GM12891 (cell line): ENCODE measurements at places on chromosomes 16 and 17.
A peak's percentile ranks its signal among the peaks of the same experiment; 100 is the strongest.

DNA sequence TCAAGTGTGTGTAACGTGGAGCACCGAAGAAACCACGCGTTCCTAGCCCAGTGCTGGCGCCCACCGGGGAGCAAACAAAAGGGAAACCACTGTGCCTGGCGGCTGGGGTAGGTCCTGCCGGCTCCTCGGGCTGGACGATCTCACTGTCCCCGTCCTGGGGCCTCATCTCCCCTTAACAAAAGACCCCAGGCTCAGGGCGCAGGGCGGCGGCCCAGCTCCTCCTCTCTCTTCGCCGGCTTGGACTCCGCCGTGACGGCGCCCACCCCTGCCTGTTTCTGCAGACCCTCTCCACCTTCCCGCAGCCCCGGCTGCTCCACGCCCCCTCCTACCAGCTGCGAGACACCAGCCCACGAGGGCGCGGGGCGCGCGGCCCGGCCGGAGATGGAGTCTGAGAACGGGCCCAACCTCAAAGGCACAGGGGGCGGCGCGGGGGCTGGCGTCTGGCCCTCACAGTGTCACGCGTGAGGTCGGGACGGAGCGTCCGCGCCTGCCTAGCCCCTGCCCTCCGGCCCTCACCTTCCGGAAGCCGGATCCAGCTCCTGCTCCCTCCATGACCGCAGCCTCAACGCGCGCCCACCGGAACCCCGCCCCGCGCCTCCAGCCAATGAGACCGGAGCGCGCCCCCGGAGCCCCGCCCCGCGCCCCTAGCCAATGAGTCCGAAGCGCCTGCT is at the start of gene CENPX:
TSS of gene CENPX (minus strand) at position 569 of the 671 bp plus-strand sequence. CDS start at position 552, 17 bp downstream.
- DNase-seq = no peak

GRCh38 chr17:78361225-78361701 is 1.4 kb upstream of the SOCS3 start:
- DNase-seq = no peak

DNA sequence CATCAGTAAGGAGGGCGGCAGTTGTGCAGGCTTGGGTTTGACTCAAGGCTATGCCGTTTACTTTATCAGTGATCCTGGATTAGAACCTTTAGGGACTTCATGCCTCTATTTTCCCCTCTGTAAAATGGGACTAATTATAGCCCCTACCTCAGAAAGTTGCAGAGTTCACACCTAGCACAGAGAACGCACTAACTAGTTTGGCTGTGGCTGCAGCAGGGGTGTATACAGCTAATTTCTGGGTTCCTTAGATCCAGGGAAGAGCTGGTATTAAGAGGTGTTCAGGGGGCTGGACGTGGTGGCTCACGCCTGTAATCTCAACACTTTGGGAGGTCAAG is 267.3 kb downstream of the CPPED1 start:
- no peak for DNase-seq

DNA sequence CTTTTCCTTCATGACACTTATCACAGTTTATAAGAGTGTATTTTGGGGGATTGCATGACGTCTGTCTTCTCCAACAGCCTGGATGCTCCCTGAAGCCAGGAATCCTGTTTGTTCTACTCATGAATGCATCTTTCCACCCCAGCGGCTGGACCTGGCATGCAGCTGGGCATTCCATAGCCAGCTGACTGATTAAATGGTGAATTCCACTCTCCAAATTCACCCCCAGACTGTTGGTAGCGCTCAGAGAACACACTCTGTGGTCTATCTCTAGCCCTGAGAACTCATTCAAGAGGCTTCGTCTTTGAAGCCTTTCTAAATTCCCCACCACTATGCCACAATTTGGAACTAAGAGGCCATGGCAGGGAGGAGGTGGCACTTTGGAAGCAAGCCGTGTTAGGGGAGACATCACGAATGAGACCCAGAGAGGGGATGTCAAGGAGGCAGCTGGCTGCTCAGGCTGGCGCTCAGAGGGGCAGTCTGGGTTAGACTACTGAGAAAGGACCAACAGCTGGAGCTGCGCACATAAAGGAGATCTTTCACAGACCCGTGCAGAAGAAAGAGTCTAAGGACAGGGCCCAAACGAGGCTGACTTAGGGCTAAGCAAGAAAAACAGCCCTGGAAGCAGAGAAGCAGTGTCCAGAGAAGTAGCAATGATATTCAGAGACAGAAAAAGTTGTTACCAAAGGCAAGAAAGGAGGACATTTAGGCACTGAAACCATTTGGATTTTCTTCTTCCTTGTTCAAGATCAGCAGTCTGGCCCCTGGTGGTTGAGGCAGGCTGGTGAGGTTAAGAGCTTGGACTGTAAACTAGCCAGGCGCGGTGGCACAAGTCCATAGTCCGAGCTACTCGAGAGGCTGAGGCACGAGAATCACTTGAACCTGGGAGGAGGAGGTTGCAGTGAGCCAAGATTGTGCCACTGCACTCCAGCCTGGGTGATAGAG is 42.4 kb upstream of the ZNF629 start:
- DNase-seq = no peak

DNA sequence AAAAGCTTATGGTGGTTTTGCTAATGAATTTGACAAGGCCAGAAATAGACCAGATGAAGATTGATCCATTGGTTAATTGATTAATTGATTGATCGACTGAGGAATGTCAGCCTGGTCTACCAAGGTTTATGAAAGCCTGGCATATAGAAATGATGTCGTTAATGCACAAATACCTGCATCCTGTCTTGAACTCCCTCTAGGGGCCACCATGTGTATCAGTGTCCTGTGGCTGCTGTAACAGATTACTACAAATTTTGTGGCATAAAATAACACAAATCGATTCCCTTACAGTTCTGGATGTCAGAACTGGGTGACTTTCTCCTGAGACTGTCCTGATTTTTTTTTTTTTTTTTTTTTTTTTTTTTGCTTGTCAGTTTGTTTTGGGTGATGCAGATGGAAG is 553.2 kb downstream of the MAF start:
- no peak for DNase-seq

DNA sequence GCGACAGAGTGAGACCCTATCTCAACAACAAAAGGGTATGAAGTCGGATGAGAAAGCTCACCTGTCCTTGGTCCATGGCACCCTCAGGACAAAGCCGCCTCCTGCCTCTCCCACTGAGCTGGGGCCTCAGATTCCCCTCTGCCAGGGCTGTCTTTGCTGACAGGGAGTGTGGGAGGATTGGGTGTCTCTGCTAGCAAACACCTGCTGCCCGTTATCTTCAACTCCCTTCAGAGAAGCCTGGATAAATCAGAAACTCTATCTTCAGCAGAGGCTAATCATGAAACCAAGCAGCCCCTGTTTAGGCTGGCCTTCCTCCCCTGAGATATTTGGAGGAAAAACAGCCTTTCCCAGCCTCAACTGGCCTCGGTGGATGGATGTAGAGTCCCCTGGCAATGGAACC is 36.3 kb upstream of the CDH1 start:
- no peak for DNase-seq

DNA sequence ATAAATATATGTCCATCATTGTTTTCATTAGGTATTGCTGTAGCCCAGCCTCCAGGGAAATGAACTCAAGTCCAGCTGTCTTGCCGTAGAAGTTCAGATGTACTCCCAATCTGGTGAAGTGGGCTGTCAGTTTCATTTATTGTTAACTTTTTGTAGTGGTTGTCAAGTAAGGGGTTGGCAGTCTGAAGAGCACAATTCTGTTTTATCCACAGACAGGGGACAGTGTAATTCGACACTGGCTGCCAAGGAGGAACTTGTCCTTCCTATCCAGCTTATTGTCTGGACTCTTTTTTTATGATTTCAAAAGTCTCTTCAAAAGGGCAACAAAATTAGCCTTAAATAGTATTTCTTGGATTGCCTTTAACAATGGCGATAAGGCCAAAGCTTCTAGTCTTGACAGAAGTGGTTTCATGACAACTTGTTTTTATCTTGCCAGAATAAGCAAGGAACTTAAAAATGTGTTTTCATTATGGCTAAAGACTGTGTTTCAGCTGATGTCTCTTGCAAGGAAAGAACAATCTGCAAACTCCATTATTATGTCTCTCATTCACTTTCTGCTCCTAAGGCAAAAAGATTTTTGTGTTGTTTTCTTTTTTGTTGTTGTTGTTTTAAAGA is 73.9 kb upstream of the TANC2 start:
- no peak for DNase-seq

GRCh38 chr16:2899564-2900072 is 12.1 kb upstream of the FLYWCH1 start:
- DNase-seq = no peak

GRCh38 chr16:80066805-80067580 is 466.5 kb upstream of the MAF start:
- no peak for DNase-seq

GRCh38 chr16:70656712-70657263 is 10.4 kb downstream of the IL34 start:
- DNase-seq = no peak

DNA sequence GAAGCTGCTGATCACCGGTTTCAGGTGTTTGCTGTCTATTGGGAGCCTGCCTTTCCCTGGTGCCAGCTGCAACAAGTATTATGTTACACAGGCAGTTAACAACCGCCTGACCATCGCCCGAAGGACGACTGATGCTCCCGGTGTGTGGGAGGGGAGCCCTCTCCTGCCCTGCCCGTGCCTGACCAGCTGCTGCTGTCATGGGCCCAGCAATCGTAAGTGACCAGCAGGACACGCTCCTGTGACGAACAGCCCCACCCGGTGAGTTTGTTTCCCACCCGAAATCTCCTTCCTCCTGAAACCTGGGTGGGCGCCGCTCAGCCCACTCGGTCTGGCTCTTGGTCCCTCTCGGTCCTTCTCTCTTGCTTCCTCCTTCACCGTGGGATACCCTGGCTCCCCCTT is 17.9 kb upstream of the UBE2I start:
- no peak for DNase-seq

- no peak for DNase-seq
Measured at GRCh38 chr16:48538746-48539484, 71.1 kb downstream of the N4BP1 start.

- peak; percentile 62 for DNase-seq
Measured at GRCh38 chr17:35486920-35487732, 38.6 kb upstream of the SLFN13 start.

DNA sequence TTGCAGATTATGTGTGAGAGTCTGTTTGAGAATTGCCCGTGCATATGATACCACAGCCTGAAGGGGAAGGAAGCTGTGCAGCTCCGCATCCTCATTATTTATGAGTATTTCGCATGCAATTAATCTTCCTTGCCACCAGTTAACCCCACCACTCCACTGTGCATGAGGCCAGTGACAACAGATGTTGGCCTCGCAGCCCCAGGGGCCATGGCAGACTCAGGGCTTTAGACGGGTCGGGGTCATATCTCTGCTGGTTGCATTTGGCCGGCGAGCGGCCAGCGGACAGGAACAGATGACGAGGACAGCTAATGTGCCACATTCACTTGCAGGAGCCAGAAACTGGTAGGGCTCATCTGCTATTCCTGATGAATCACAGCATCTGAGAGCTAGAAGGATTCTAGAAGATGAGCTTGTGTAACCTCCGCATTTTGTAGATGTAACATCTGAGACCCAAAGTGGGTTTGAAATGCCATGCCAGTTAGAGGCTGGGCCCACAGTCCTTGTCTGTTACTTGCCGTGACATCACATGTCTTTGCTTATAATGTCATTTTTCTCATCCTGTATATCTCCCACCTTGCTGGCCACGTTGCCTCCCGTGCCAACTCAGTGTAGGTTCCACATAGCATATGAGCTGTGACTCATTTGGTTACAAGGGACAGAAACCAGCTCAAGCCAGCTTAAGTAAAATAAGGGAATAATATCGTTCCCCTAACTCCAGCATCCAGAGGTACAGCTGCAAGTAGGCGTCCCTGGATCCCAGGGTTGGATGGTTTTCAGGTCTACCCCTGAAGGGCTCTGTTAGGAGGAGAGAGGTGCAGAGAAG is 137.2 kb downstream of the SNX29 start:
- DNase-seq = no peak

DNA sequence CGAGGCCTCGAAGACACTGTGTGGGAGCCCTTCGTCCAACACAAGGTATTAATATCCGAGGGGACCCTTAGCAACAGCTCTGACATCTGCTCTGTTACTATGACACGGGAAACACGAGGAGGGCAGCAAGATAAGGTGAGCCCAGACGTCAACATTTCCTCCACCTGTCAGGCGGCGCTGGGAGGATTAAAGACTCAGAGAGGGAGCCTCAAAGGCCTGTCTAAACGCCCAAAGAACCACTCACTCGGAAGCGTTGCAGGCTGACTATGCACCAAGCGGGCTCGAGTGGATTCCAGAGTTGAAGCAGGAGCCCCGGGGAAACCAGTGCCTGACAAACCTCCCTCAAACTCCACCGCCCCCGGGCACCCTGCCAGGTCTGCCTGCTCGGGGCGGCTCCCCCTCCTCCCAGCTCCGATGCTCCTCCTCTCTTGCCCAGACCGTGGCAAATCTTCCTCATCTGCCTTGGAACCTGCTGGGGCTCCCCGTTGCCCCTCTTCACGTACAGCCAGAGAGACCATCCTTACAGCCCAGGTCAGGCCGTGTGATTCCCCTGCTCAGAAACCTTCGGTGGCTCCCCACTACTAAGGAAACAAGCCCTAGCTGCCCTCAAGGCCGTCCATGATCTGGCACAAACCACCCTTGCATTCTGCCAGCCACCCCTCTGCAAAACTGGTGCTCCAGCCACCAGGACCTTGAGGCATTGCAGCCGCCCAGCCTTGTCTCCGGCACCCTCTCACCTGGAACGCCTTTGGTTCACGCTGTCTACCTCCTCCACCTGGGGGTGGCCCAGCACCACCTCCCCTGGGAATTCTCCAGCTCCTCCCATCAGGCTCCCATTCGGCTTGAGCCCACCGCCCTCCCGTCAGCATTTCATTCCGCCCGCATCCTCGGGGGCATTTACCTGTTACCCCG is 16.2 kb downstream of the RPH3AL start:
- DNase-seq = no peak

DNA sequence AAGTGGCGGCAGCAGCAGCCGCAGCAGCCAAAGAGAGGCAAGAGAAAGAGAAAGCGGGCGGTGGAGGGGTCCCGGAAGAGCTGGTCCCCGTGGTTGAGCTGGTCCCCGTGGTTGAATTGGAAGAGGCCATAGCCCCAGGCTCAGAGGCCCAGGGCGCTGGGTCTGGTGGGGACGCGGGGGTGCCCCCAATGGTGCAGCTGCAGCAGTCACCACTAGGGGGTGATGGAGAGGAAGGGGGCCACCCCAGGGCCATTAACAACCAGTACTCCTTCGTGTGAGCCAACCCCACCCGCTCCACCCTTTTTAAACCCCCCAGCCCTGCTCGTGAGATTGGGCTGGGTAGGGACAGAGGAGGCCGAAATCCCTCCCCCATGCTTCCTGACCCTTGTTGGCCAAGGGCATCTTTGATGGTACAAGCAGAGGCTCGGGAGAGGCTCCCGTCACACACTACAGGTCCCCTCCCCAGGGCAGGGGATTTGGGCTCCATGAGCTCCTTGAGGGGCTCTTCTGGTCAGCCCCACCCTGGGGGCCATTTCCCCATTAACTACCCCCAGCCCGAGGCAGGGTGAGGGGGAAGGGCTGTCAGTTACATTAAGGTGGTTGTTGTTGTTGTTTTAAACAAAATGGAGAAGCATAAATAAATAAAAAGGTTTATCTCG is 4.6 kb upstream of the ATP2A1 start:
- DNase-seq = peak; percentile 82
